T-helper 17 cell (primary cell): ENCODE measurements at places on chromosomes 5 and 9. TPM values are rescaled to one million over a fixed set of nuclear protein-coding genes. Genes with fewer than 3 reads are reported as not detected.

Gene PCDHA1
- not detected for total RNA-seq

Gene LECT2
- total RNA-seq: not detected

Gene CENPK
- total RNA-seq: 13.5 TPM

Gene PCDHGA9
- not detected for total RNA-seq

Gene EXD3
- total RNA-seq: 17.8 TPM

Gene ECSCR
- not detected for total RNA-seq

Gene HTR4
- not detected for total RNA-seq

Gene COL27A1
- total RNA-seq: 1.2 TPM

Gene TRIM14
- total RNA-seq: 63.8 TPM

Gene SOHLH1
- not detected for total RNA-seq

Gene FOXI1
- total RNA-seq: 0.18 TPM

Gene TNC
- not detected for total RNA-seq

Gene CDH6
- total RNA-seq: 0.21 TPM

DNA sequence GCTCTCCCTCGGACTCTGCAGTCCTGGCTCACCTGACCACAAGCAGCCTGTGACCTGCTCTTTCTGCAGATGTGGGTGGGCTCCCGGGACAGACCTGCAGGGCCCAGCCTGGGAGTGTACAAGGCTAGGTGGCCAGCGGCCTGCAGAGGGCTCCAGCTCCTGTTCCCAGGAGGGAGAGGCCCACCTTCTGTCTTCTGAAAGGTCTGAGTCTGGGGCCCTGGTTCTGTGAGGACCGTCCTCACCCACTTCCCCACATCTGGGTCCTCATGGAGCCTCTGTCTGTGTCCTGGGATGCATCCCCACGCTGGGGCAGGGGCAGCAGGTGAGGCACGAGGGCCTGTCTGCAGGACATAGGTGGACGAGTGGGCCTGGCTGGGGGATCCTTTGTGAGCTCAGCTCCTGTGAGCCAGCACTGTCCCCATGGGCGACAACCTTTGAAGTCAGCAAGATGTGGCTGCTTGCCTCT, 43.7 kb downstream of the PHF2 start:
- no peak for DNase-seq

- DNase-seq: no peak
These were observed 78.1 kb upstream of the UNC5A start for GRCh38 chr5:176732306-176732705.

GRCh38 chr5:154756009-154756867, 1.1 kb downstream of the LARP1 start:
- DNase-seq: peak; percentile 17

DNA sequence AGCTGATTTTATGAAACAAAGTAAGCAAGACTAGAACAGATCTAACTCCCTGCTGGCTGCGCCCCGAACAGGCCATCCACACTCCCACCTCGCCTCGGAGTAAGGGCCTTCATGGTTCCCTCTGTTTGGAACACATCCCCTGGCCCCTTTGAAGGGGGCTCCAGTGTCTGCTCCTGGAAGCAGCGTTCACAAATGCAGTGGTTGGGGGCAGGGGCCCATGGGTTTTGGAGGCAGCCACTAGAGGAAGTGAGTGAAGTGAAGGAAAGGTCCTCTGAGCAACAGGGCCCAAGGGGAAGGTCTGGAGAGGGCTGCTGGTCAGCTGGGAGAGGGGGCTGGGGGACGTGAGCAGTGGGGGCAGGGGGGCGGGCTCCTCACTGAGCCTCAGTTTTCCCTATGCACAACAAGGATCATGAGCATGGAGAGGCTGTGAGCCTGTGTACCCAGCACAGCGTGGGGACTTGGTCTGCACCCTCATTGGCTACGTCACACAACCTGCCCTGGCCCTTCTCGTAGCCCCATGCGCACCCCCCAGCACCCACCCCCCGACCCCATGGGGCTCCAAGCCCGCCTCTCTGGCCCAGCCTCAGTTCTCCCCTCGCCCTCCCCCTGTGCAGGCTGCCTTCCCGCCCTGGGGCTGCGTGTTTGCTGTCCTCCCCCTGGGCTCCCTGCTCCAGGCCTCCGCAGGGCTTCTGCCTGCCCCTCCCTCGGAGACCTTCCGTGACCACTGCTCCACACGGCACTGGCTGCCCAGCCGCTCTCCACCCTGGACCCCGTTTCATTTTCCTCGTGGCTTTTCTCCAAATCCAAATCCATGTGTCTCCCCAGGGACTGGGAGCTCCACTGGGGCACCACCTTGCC, 39.5 kb downstream of the RASGEF1C start:
- no peak for DNase-seq

DNA sequence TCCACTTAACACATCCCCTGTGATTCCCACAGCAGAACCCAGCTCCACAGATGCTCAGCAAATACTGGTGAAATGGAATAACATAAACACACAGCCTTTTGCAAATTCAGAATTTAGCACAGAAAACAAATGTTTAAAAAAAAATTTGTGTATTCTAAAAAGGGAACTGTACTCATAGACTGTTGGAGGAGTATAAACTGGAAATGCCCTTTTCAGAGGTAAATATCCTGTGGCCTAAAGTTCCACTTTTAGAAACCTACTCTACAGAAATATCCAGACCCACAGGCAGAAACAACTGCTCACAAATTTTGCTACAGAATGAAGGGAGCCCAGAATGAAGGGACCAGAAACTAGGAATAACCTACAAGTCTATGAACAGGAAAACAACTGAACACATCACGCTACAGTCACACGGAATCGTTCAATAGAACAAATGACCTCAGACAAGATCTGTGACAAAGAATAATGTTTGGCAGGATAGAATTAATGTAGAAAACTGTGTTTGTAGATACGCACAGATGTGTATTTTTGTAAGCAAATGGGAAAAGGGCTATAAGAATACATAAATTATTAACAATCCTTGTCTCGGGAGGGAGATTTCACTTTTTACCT, 78.5 kb downstream of the SHB start:
- DNase-seq: no peak

GRCh38 chr5:92337772-92338234, 954.7 kb upstream of the ARRDC3 start:
- DNase-seq: no peak

DNA sequence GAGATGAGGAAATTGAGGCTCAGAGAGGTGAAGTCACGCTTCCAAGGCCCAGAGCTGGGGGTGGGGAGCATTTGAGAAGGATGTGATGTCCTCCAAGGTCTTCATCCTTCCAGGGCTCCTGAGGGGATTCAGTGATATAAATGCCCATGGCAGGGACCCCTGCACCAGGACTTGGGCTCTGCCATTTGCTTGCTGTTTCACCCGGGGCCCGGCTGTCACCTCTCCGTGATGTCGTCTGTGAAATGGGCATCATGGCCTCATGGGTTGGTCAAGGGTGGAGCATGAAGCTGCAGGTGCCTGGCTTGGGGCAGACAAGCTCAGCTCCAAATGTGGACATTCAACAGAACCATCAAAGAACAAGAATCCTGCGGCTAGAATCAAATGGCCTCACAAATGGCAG, 253.1 kb downstream of the PBX3 start:
- DNase-seq: no peak

DNA sequence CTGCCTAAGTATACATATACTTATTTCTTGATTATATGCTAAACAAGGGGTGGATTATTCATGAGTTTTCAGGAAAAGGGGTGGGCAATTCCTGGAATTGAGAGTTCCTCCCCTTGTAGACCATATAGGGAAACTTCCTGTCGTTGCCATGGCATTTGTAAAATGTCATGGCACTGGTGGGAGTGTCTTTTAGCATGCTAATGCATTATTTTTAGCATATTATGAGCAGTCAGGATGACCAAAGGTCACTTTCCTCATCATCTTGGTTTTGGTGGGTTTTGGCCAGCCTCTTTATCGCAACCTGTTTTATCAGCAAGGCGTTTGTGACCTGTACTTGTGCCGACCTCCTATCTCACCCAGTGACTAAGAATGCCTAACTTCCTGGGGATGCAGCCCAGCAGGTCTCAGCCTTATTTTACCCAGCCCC, 80.9 kb downstream of the ALDH7A1 start:
- DNase-seq: no peak

GRCh38 chr5:149294872-149295829, 23.5 kb downstream of the AFAP1L1 start:
- DNase-seq: no peak

GRCh38 chr5:21071421-21071820, 1083.4 kb upstream of the CDH18 start:
- DNase-seq: no peak

DNA sequence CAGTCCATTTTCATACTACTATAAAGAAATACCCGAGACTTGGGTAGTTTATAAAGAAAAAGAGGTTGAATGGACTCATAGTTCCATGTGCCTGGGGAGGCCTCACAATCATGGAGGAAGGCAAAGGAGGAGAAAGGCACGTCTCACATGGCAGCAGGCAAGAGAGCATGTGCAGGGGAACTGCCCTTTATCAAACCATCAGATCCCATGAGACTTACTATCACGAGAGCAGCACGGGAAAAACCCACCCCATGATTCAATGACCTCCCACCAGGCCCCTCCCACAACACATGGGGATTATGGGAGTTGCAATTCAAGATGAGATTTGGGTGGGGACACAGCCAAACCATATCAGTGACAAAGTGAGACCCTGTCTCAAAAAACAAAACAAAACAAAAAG, 19.9 kb downstream of the TRAF2 start:
- no peak for DNase-seq

DNA sequence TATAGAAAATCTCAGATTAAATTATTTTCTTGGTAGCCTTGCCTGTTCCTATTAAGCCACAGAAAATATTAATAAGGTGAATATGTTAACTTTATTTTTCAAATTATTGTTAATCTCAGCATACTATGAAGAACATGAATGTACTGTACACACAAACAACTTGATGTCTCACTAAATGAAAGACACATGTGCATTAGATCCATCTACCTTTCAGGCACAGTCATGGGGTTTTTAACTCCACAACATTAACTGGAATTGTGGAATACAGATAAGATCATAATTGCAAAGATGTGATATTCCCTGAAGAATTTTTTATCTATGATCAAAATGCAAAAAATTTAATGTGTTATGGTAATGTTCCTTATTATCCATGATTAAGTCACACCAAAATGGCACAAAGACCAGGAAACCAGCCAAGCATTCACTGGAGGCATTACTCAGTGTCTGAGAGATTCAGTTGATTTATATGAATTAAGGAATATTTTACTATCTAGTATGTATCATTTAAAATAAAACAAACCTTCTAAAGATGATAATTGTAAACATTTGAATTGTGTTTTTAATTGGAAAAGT, 150.0 kb upstream of the VCAN start:
- no peak for DNase-seq

DNA sequence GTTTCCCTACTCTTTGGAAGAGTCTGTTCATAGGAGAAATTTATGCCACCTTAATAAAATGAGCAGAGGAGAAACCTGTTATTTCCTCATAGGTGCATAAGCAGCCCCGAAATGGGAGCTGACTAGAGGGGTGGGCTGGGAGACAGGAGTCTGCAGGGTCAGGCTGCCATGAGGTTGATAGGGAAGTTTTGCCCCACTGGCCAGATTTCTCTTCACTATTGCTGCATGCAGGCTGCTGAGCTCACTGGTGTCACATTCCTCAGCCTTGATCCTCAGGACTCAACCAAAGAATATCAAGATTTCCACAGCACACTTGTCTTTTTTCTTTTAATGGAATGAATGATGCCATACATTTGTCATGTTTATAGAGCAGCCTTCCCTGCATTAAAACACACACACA, 60.7 kb downstream of the BHMT start:
- DNase-seq: no peak

DNA sequence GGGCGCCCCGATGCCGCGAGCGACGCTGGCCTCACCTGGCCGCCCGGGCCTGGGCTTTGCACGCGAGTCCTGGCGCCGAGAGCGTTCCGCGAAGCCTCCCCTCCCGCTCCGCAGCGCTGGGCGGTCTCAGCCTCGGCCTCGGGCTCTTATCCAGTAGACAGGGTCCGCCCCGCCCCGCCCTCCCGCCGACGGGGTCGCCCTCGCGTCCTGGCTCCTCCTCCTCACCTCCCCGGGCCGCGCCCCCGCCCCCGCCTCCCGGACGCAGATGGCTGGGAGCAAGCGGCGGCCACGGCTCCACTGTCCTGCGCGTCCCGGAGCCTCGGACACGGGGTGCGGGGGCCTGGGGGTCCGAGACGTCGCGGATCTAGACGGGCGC, at the start of gene SLC6A3:
Gene SLC6A3, minus strand, starts transcription at position 128 of the 376 bp plus-strand sequence. CDS start 2,243 bp downstream, outside the sequence.
- DNase-seq: no peak

DNA sequence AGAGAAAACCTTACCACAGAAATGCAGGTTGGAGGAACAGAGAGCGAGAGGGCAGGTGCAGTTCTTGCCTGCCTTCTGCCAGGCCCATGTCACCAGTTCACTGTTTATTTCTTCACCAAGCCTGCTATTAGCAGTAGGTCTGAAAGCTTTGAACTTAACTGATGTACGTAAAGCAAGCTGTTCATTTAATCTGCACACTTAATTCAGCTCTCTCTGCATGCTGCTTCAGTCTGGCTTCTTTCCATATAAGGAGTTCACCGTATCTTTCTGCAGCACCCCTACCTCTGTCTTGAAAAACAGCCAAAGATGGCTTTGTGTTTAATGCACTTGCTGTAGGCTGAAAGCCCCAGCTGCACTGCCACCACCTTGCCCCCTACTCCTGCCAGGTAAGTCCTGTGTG, 205.1 kb downstream of the RAB3C start:
- DNase-seq: no peak

DNA sequence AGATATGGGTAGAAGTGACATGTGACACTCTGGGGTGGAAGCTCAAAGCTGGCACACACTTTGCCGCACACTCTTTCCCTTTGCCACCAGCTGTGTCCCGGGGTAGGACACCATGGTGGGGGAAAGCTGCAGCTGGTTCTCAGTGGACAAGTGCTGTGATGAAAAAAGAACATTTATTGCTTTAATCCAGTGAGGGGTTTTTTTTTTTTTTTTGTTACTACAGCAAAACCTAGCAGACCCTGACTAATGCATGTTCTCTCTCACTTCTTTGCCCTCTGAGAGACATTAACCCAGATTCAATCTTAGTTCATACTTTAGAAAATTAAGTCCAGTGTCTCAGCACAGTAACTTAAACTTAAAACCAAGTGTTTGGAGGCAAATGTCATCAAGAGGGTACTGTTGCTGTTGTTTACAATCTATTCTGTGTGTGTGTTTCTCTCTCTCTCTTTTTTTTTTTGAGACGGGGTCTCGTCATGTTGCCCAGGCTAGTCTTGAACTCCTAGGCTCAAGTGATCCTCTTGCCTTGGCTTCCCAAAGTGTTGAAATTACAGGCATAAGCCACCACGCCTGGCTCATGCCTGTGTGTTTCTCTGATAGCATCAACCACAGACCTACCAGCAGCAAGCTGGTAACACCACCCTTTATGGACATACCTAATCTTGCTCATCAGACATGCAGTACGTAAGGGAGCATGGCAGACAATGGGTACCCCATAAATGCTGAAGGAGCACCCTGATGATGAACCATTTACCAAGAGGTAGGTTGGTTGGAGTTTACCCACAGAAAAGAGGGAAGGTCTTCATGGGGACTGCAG, 84.7 kb upstream of the TBC1D2 start:
- no peak for DNase-seq

GRCh38 chr5:72621576-72621975, 114.4 kb upstream of the ZNF366 start:
- DNase-seq: no peak

DNA sequence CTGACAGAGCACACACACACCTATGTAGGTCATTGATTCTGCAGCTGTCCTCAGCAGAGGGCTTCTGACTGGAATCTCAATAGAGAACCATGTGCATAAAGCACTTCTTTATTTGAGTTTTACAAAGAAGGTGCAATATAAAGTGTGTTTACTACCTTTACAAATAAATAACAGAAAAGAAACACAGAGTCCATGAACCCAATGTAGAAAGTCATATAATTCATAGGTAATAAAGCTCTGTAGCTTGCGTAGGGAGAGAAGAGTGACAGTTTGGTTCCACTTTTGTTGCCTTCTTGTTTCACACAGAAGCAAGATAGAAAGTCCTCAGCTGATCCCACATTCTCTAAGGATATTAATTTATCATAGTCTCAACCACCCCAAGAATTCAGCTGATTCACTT, 149.5 kb downstream of the GABRG2 start:
- DNase-seq: no peak
